ENCODE measurements at places on chromosomes 1 and 21.

DNA sequence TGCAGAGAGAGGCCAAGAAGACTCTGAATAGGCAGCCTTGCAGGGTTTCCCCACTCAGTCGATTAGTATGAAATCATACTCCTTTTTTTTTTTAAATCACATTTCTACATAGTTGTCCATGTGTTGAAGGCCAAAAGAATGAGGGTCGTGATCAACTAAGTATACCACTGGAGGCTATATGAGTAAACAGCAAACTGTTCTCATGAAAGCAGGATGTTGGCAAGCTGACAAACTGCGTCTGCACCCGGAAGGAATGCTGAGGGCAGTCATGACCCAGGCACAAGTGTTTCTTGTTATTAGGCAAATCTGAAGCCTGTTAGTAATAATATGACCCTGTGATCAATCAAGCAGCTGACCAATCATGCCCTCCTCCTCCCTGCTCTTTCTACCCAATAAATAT, 213.2 kb downstream of the USH2A start:
- DNase-seq, result no peak

- no peak for DNase-seq
Observed at GRCh38 chr1:245441689-245442088, 286.9 kb downstream of the KIF26B start.

- no peak for DNase-seq
Observed at GRCh38 chr1:29878501-29878900, 642.2 kb downstream of the PTPRU start.

DNA sequence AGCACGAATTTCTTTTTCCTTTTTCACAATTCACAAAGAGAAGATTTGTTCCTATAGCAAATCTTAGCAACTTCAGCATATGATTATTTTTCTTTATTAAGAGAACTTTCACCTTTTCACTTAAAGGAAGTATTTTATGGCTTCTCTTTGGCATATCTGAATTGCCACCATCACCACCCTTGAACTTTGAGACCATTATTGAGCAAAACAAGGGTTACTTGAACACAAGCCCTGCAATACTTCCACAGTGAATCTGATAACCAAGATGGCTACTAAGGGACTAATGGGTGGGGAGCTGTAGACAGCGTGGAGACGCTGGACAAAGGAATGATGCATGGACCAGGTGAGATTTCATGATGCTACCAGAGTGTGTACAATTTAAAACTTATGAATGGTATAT, 815.0 kb downstream of the LRRIQ3 start:
- DNase-seq, result no peak

DNA sequence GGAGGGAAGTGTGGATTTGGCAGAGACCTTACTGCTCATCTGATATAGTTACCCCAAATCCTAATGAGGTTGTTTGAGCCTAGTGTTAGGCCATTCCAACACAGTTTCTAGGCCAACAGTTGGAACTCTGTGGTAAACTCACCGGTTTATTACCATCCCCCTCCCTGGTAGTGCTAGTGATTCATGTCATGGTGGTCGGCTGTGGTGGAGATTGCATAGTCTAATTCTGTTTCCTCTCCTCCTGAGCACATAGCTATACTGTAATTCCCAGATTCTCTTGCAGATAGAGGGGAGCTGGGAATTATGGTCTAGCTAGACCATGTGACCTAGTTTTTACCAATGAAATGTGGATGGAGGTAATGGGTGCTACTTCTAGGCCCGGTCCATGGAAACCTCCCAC, 123.7 kb upstream of the KIF26B start:
- no peak for DNase-seq

DNA sequence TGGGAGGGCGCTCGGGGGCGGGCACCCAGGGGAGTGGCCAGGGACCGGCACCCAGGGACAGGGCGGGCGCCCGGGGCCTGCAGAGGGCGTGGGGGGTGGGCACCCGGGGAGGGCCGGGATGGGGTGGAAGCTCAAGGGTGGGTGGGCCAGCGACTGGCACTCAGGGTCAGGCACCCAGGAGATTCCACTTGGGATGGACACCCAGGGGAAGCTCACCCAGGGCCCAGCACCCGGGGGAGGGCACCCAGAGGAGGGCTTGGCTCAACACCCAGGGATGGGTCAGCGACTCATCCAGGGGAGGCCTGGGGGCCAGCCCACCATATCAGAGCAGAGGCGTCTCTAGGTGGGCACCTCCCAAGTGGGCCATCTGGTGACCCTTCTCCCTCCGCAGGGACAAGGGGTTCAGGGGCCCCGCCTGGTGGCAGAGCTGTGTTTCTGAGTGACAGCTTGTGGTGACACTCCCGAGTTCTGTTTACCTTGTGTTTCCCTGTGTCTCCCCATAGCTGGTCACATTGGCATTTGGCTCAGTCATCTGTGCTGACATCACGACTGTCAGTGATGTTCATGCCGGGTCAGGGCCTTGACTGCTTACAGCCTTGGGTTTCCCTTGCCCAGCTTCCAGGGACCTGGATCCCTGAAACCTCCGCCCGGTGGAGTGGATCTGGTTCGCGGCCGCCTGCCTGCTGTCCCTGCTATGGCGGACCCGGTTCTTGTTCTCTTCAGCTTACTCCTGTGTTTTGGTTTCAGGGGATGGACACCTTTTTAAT, 749 bp downstream of the IBA57 start:
- peak; percentile 43 for DNase-seq

- DNase-seq, result peak; percentile 30
Observed at GRCh38 chr1:36351227-36351977, 28.0 kb upstream of the EVA1B start.

- no peak for DNase-seq
Observed at GRCh38 chr1:2606396-2606880, 19.9 kb downstream of the PRXL2B start.

DNA sequence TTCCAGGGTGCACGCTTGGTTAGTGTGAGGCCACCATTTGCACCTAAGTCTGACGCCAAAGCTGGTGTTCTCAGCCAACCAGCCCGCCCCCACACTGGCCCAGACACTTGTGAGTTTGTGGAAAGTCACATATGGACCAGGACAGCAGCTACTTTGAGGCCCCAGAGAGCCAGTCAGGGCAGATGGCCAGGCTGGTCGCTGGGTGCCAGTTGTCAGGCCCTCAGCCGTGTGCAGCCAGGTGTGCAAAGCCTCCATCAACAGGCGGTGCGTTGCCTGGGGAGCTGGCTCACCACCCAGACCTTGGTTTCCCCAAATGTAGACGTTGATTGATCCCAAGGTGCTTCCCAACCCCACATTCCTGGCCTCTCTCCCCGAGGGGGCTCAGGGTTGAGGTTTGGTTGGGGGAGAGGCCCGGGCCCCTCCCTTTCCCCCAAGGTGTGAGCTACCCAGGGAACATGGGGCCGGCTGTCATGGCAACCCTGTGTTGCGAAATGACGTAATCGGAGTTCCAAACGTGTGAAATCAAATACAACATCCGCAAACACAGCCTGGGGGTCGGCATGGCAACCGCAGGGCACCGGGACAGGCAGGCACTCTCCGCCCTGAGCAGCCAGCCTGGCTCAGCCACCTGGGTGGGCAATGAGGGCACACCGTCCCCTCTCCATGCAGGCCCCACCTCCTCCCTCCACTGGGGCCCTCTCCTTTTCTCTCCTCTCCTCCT, 42.2 kb upstream of the WNT4 start:
- no peak for DNase-seq

- no peak for DNase-seq
Observed at GRCh38 chr1:40789661-40790430, 6.3 kb downstream of the KCNQ4 start.

DNA sequence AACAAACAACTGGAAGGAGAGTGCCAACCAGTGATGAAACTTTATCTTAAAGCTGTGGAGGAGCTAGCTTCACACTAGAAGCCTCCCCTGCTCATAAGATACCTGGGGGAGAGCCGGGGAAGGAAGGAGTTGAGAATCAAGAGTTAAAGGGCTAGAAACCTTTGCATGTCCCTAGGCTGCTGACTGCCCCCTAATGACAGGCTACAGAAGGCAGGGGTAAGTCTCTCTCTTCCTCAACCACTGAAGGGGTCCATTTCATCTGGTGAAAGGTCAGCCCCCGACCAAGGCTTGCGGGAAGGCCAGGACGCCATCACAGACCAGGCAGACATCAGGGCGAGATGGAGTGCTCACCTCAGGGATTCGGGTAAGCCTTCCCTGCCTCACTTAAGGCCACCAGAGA, 65.6 kb upstream of the GRHL3 start:
- no peak for DNase-seq

- DNase-seq, result no peak
Observed at GRCh38 chr1:72540674-72541073, 258.3 kb upstream of the NEGR1 start.

- DNase-seq, result no peak
Observed at GRCh38 chr1:16013220-16013907, 4.5 kb downstream of the HSPB7 start.

DNA sequence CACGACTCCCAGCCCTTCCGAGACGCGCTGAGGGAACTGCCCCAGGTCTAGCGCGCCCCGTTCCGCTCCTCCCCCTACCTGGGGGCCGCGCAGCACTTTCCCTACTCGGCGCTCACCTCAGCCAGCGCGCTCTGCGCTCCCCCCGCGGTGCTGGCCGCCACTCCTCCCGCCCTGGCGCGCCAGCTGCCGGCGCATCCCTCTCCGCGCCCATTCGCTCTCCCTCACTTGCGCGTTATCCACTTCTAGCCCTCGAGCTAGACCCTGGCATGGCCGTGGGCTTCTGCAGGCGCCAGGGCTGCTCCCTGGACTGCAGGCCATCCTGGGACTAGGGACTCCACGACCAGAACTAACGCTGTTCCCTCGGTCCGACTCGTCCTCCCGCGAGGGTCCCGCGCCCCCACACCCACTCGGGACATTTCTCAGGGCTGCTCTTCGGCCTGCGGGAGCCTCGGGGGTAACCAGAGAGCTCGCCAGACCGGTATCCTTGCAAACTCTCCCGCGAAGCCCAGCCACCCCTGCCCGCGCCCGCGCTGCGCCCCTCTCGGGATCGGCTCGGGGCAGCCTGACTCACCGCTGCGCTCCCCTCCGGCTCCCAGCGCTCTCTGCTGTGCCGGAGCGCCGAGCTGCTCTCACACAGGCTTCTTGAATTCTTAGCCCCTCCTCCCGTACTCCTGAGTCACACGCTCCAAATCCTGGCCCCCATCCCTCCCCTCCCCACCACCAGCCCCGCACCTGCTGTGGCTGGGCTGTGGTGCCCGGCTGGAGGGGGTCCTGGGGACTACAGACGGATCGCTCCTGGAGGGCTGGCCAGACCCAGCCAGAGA, at the start of gene NGF:
NGF (minus strand) TSS at position 617 of the 824 bp plus-strand sequence. CDS start 51,454 bp downstream, outside the sequence.
- peak; percentile 15 for DNase-seq

DNA sequence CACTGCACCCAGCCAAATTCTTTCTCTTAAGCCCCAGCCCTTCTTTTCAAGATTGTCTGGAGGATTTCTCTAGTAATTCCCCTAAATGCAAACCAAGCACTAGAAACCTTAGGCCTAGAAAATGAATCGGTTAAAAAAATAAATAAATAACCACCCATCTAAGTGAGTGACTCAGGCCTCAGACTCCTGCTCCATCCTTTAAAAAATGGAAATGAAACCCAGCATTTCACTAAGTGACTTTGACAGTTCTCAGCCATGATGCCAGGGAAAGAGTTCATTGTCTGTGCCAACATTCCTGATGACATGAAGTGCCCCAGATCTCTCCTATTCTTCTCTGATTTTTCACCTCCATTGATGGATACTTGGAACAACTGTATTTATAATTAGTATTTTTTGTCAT, 415.2 kb upstream of the DAB1 start:
- no peak for DNase-seq

DNA sequence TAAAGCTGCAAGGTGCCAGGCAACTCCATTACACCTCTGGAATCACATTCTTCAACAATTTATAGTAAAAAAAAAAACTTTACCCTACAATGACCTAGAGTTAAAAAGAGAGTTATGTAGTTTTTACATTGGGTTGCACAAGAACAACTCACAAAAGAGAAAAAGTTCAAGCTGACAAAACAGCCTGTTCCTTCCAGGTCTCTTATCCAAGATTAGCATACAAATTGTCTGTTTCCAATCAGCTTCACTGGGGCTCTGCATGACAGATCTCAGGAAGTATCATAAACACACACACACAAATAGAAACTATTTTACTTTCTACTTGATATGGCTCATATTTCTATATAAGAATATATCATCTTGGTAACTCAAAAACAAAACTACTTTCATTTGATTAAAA, 154.6 kb downstream of the PCNX2 start:
- no peak for DNase-seq

DNA sequence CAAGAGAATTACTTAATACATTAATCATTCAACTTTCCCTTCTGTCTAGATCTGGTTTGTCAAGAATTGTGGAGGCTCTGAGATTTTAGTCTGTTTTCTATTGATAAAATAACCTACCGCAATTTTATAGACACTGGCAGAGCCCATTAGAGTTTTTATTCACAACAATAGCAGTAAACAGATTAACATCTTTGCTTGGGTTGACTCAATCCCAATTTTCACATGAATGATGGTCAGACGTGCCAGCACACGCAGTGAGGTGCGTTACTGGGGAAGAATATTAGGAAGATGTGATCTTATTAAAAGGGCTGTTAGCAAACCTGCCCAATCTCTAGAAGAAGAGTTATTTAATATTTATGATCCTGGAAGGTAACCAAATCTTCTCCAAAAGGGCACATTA, 736.6 kb downstream of the MRPL39 start:
- no peak for DNase-seq

GRCh38 chr1:232029315-232029714, 402.7 kb downstream of the DISC1 start:
- no peak for DNase-seq

DNA sequence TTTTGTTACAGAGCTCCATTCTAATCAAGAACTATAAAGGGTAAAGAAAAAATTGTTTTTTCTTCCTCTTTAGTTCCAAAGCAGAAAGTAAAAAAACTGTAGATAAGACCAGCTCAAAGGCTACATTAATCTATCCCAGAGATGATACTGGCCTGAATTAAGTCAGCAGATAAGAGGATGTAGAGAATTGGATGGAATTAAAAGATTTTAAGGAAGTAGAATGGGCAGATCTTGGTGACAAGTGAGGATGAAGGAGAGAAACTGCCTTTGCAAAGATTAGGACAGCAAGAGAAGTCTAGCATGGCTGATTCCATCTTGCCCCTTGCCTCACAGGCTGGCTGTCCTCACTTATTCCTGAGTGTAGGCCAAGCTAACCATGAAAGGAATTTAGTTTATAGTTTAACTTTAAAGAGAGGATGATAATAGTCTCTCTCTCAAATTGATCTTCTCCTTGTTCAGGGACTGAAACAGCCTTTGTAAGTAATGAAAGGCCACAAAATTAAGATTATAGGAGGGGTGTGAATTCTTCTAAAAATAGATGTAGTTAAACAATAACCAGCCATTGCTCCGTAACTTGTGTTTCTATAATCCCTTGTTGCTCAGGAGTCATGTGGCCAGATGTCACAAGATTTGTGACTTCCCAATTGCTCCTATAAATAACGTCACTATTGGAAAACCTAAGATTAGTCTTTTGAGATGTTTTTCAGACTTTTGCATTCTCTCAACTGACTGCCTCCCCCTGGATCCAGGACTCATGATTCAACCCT, 265.0 kb upstream of the USP24 start:
- DNase-seq, result no peak

DNA sequence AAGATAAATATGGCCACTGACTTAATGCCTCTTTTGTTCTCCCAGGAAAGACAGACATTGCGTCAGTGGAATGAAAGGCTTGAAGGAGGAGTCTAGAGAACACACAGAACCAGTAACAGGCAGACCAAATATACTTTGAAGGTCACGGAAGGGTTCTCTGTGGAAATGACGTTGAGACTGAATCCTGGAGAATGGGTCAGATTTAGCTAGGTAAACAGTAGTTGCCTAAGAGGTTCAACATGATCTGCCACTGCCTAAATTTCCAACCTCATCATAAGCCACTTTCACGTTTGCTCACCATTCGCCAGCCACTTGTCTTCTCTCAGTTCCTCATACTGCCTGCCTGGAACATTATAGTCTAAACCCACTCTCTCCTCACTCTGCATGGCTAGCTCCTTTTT, 20.5 kb downstream of the PLA2G4A start:
- DNase-seq, result no peak

GRCh38 chr1:67184838-67185421, 18.7 kb downstream of the IL23R start:
- no peak for DNase-seq

All from neural crest cell (in vitro differentiated cells).